ENCODE measurements at places on chromosomes 2 and 18. TPM values are rescaled to one million over a fixed set of nuclear protein-coding genes. Genes with fewer than 3 reads are reported as not detected.

DES gene
- total RNA-seq, result not detected

LONRF2 gene
- total RNA-seq, result not detected

CXCR2 gene
- not detected for total RNA-seq

LRPPRC gene
- total RNA-seq, result 60.4 TPM
